ENCODE measurements at places on chromosomes 6 and 20.

DNA sequence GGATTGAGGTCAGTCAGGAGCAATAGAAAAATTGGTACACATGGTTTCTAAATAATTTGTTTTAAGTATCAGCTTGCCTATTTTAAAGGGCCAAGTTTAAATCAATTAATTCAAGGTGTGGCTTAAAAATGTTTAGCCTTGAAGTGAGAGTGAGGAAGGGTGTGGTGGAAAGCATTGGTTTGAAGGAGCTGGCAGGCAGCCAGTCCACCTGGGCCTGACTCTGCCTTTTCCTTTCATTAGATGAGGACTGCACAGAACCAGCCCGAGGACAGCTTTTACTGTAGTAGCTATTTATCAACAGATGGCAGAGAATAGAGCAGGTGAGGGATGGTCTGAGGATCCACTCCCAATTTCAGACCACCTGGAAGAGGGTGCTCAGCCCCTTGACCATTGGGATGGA lies 42.4 kb downstream of the DHX35 start:
- DNase-seq = no peak

DNA sequence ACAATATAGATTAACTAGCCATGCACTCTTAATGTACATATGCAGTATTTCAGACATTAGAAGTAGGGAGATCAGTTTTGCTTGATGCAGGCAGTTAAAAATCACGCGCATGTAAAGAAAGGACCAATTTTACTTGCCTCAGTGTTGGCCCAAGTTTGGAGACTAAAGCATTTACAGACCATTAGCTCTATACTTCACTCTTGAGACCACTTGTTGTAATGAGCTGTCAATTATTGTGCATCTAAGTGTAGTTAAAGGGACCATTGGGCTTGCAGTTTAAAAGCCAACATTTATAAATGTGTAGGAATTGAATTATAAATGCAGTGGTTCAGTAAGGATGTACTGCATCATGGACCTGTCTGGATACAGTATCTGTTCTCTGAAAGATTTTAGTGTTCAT lies 53.7 kb downstream of the PLCB4 start:
- DNase-seq = no peak

DNA sequence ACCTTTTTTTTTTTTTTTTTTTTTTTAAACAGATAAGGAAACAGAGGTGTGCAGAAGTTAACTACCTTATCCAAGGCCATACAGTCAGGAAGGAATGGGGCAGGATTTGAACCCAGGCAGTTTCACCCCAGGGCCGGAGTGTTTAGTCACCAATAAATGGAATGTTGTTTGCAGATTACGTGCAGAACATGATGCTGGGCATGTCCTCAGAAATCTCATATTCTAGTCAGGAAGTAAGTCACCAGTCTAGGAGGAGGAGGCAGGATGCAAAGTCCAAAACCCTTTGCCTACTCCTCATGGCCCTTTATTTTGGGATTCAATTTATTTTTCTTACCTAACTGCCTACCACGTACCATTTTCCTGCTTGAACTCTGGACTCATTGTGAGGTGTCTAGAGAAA lies 57.1 kb upstream of the LRRC1 start:
- DNase-seq = no peak

- DNase-seq = no peak
Measured at GRCh38 chr20:25136056-25136455, 54.1 kb upstream of the VSX1 start.

DNA sequence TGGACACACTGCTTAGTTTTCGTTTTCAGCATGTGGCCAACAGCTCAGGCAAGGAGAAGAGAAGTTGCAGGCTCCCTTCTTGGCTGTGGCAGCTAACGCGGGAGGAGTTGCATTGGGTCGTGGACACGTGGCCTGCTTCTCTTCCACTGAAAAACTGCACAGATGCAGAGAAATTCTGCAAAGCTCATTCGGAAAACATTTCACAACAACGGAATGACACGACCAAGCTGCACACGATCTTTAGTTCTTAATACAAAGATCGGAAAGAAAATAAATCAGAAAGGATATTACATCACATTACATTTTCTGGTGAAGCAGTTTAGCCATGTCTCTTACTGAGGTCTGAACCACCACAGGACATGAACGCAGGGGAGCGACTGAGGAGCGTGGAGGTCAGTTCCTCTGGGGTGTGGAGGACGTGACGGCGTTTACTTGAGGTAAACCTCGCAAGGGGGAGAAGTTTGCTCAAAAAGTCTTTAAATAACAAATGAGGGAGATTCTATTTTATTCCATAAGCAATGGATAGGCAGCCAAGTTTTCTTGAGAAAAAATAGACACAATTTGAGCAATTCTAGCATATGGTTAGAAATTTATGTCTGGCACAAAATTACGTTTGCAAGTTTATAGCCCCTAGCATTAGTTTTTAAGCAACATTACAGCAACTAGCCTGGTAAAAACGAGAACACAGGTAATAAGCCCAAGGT lies 178.3 kb downstream of the THBS2 start:
- DNase-seq = no peak

Measured in hematopoietic multipotent progenitor cell (in vitro differentiated cells).